ENCODE measurements at places on chromosomes 2 and 18.

GRCh38 chr2:240155745-240156390, 15.4 kb upstream of the OTOS start:
- no peak for DNase-seq

DNA sequence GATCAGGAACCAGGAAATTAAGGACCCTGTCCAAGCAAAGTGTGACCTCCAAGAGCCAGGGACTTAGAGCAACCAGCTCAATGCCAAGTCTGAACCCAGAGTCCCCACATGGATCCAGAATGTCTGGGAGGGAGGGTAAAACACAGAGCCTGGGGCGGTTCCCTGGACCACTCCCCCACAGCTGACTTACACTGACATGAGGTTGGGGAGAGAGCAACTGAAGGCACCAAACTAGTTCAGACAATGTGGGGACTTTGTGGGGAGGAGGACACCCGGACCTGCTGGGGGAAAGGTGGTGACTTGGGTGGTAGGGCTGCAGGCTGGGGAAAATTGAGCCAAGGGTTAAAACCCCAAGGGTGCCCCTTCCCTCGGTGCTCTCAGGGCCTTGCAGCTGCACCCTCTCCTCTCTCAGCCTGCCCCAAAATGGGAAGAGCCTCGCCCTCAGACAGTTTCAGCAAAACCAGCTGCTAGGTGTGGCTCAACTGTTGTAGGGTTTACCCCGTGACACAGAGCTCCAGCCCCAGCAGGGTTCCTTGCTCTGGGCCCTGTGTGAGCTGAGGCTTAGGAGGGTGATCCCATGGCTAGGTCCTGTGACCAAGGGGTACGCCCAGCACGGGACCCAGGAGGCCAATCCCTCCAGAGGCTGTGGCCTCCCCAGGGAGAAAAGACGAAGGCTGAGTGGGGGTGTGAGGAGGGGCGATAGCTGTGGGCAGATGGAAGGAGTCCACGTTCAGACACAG, 28.6 kb downstream of the MARCO start:
- DNase-seq = no peak

DNA sequence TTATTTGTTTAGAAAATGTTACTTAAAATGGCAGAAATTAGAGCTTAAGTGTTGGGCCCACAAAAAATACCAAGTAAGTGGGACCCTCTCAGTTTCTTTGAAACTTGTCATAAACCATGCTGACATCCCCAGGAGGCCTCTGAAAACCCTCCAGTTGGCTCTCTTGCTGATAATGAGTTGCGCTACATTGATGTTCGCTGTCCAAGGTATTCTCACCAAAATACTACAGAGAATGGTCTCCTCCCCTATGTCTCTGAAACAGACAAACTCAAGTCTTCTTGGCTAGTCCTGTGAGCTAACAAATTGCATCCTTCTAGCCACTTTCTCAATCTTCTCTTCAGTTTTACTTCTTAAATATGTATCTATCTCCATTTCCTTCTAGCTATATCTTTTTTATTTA, 669.4 kb downstream of the IRS1 start:
- DNase-seq = peak; percentile 34

GRCh38 chr2:231615058-231615671, 22.5 kb downstream of the TEX44 start:
- DNase-seq = no peak

DNA sequence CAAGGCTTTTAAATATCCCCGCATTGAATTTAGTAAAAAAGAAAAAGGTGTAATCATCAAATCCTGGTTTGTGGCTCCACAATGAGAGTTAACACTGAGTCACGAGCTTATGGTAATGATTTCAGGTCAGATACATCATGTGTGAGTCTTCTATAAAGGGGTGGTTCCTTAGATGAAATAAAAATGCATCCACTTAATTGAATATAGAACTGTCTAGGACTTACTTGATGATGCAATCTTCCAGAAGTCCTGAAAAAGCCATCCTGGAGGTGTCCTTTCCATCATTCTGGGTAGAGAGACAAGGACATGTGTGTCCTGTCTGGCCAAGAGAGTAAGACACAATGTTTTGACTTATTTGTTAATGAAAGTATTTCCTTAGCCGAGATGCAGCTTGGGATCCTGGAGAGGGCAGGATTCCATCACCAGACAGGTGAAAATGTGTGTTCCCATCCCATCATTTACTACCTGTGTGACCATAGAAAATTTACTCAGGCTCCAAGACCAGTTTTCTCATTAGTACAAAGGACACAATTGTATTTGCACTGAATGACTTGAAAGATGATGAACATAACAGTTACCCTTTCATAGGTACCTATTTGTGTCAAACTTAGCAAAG, 1539.8 kb upstream of the PIK3C3 start:
- no peak for DNase-seq

GRCh38 chr18:44393406-44393805, 287.3 kb upstream of the SETBP1 start:
- no peak for DNase-seq

GRCh38 chr2:1482253-1482675, 69.0 kb downstream of the TPO start:
- no peak for DNase-seq

DNA sequence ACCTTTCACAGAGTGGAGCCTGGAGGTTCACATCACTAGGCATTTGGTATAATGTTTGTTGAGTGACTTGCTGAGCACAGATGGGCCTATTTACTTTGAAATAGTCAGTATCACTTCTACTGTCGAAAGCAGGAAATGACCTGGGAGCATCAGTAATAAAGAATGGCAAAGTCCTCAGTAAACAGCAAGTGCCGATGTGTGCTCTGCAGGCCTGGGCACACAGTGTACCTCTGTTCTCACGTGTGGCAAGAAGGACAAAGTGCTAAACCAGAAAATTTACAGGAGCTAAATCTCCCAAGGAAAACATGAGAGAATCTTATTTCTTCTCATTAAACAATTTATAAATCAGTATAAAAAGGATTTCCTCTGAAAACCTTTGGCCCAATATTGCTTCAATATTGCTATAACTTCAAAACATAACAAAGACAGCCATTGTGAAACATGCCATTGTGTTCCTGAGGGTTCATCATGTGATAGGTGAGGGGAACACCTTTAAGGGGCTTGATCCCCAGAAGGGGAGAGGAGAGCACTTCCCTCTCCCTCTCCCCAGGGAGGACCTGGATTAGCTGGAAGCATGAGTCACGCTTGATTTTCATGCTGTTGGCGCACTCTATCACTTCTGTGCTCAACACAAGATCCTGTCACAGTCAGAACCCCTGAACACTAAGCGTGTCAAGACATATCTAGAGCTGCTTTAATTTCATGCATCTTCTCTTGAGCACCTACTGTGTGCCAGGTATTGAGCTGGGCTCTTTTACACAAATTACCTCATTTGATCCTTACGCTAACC, 131.5 kb upstream of the SMAD2 start:
- no peak for DNase-seq

- DNase-seq = no peak
These were observed 19.9 kb downstream of the METTL4 start for GRCh38 chr18:2551425-2551824.

DNA sequence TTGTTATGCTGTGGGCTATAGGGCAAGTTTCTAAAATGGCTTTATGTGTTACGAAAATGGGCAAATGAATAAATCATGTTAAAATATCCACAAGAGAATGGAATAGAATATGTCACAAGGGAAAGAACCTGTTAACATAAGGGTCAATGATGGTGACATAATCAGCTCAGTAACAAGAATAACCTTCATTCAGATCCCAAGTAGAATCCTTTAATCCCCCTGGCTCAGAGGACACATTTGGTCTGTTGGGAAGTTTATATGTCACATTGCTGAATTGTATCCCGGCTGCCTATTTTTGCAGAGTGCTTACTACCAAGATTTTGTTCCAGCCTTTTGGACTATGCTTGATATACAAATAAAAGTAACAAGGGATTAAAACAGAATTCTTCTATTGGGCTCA, 13.1 kb upstream of the LGALSL start:
- DNase-seq = no peak

DNA sequence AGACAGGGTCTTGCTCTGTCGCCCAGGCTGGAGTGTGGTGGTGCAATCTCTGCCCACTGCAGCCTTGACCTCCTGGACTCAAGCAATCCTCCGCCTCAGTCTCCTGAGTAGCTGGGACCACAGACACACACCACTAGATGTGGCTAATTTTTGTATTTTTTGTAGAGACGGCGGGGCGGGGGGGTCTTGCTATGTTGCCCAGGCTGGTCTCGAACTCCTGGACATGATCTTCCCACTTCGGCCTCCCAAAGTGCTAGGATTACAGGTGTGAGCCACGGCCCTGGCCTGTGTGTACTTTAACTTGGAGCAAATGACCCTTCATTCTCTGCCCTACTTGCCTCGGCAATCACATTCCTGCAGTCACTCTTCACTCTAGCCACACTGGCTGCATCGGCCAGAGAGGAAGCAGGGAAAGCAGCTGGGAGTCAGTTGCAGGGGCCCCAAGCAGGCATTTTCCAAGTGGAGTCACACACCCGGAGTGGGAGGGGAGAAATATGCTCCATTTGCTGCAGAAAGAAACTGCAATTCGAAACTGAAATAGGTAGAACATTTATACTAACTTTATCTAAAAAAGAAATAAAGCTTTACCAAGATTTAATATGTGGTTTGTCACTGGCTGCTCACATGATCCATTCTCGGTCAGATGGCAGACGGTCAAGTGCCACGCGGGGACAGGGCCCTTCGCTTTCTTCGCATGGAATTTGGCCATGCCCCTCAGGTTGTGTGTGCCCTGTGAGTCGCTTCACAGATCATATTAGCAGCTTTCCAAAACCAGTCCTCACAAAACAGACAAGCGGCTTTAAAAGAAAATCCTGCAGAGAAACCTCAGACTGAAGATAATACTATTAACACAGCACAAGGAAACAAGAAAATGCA, 37.1 kb downstream of the FAM161A start:
- peak; percentile 6 for DNase-seq

- peak; percentile 12 for DNase-seq
These were observed 127.4 kb downstream of the ARHGEF4 start for GRCh38 chr2:130963849-130964793.

DNA sequence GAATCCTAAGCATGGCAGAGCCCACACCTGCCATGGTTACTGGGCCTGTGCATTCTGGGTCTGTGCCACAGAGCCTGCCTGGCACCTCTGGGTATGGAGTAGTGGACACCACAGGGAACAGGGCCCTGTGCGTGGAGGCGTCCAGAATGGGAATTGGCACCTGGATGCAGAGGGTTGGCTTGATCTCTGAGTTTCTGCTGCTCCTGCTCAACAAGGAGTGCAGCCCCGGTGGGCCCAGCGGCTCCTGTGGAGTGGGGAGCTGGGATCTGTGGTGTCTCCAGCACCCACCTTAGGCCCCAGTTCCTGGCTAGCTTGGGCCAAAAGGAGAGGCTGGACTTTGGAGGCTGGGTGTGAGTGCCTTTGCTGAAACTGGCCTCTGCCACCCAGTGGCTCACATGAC, 7.9 kb upstream of the ANKRD62 start:
- no peak for DNase-seq

- DNase-seq = no peak
These were observed 2.5 kb downstream of the KCNF1 start for GRCh38 chr2:10914272-10914693.

- DNase-seq = no peak
These were observed 101.6 kb upstream of the FAM136A start for GRCh38 chr2:70403267-70404053.

DNA sequence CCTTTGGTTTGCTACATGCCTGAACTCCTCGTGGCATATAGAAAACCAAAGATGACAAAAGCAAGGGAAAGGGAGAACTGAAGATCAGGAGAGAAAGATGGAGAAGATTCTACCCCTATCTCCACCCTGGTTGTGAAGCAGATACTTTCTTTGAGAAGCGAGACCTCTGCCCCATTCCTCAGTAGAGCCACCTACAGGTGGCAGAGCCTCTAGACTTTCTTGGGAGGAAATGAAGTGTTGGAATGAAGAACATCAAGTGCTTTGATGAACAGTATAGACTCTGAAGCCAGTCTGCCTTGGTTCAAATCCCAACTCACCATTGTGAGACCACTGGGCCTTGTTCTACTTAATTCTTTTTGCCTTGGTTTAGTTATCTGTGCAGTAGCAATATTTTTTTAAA, 348.8 kb upstream of the ETAA1 start:
- no peak for DNase-seq

GRCh38 chr2:84906900-84907714, 1.7 kb downstream of the TMSB10 start:
- DNase-seq = peak; percentile 96

- DNase-seq = no peak
These were observed 692.9 kb upstream of the HS6ST1 start for GRCh38 chr2:129011466-129012061.

DNA sequence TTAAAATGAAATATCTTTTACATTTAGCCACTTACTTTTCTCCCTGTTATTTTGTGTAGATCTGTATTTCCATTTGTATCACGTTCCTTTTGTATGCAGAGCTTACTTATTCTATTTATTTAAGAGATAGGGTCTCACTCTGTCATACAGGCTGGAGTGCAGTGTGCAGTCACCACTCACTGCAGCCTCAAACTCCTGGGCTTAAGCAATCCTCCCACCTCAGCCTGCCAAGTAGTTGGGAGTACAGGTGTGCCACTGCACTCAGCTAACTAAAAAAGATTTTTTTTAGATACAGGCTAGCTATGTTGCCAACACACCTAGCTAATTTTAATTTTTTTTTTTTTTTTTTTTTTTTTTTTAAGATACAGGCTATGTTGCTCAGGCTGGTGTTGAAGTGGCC, 10.9 kb downstream of the PTPN18 start:
- DNase-seq = no peak

DNA sequence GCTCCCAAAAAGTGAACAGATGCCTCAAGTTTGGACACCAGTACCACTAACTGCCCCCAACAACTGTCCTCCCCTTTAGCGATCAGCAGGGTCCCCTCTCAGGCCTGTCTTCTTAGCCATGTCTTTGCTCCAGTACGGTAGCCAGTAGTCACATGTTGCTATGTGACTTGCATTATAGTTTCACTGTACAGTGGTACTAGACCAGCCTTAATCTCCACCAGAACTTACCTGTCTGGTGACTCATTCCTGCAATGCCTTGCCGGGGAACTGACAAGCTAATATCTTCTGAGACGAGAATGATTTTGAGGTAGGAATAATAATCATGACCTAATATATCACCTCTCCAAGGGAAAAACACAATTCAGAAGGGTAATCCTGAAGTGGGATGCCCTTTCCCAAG, 23.7 kb downstream of the ACMSD start:
- DNase-seq = no peak

DNA sequence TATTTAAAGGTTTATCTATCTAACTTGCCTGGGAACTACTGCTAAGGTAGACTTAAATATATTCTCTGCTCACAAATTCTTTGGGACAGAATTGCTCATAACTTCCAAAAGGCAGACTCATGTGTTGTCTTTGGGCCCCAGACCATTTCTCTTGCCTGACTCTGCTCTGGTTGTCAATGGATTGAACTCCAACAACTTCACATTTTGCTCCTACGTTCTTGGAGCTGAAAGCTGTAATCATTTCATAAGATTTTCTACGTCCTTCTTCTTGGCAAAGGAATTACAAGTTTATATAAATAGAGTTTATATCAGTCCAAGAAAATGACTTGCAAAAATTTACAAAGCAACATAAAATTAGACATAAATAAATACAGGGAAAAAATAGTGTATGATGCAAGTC, 32.9 kb upstream of the PPM1B start:
- DNase-seq = peak; percentile 76

GRCh38 chr18:63367053-63367953, at the start of gene KDSR:
TSS of gene KDSR (minus strand) at chr18:63367206. CDS start at chr18:63367118, 88 bp downstream.
- peak; percentile 99 for DNase-seq
